Activated CD4-positive, CD25-positive, alpha-beta regulatory T cell treated with anti-CD3 and anti-CD28 coated beads, Interleukin-2, amount 50 U/mL, for 24 hours (primary cell): ENCODE measurements at places on chromosomes 4 and X.

- no peak for ATAC-seq
Observed at GRCh38 chr4:6364146-6364545, 94.5 kb downstream of the WFS1 start.

DNA sequence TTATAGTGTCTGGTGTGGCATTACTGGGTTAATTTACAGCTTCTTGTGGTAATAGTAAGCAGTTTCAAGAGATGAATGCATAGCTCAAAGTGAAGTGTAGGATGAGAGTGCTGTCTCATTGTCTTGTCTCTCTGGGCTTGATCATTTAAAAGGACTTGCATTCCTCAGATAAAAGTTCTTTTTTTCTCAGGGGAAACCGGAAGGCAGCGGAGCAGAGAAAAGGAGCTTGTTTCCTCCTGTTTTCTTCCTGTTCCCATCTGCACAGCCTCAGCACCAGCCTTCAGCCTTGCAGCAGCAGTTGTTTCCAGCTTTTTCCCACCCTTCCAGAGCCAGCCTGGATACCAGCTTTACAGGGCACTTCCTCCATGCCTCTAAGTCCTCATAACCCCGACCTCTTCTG lies 61.4 kb upstream of the LGI2 start:
- no peak for ATAC-seq

- no peak for ATAC-seq
Observed at GRCh38 chr4:740656-741282, 35.1 kb downstream of the PCGF3 start.

DNA sequence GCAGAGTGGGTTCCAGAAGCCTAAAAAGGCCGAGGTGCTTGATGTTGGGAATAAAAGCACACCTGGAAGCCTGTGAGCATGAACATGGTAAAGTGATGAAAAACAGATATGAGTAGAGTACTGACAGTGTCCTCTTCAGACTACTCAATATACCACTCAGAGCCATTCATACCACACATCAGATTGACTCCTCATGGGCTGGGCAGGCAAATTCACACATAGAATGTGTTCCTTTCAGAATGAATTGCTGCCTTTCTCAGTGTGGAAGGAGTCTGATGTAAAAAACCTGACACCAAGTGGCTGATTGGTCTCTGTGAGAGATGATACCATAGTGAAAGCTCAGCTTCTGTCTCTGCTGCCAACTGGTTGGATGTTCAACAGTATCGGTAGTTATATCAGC lies 442.7 kb downstream of the RAPGEF2 start:
- no peak for ATAC-seq

DNA sequence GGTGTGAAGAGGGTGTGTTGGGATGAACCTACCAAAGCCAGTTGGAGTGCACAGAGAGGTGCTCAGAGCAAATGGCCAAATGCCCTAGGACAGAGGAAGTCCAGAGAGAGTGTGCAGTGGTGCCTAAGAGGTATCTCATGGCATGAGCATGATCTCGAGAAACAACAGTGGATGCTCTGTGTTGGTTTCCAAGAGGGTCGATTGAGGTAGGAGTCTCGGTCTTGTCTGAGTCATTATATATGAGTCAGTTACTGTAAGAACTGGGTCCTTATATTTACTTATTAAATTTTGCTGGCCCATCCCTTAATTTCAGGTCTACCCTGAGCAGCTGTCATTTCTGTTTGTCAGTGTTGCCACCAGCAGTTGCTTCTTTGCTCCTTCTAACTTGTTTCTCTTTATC lies 86.6 kb upstream of the TMEM150C start:
- ATAC-seq = no peak

DNA sequence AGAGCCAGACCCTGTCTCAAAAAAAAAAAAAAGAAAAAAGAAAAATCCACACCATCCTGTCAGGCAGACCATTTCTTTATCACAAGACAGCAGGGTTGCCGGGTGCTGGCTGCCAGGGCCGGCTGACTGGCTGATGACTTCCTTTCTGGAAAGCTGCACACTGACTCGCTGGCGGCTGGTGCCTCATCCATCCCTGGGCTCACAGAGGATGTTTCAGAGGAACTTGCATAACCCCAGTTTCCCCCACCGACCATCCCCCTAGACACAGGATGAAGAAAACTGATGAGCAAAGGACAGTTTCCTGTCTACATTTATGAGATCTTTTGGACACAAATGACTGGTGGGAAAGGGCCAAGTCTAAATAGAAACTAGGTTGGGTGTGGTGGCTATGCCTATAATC lies 14.1 kb downstream of the HPSE start:
- no peak for ATAC-seq

GRCh38 chrX:108156934-108157466 lies 65.4 kb downstream of the ATG4A start:
- ATAC-seq = no peak

- no peak for ATAC-seq
Observed at GRCh38 chrX:42975906-42976305, 197.9 kb upstream of the PPP1R2C start.

DNA sequence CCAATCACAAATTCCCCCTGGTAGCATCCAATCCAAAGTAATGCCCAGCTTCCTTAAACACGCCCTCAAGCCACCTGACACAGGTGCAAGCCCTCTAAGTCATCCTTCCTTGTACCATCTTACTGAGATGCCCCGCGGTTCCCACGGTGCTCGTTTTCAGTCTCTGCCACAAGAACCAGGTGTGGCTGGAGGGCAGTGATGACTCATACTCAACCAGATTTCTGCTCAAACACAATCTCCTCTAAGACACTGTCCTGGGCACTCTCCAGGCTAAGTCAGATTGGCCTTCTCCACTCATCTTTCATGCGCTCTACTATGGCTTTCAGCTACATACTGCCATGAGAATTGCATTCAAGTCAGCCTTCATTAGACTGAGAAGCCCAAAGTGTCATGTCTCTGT lies 3.5 kb downstream of the SH3KBP1 start:
- peak; percentile 18 for ATAC-seq

- ATAC-seq = peak; percentile 90
Observed at GRCh38 chrX:44012484-44013096, 39.4 kb upstream of the NDP start.

- ATAC-seq = no peak
Observed at GRCh38 chrX:131837325-131837724, 185.8 kb upstream of the STK26 start.

DNA sequence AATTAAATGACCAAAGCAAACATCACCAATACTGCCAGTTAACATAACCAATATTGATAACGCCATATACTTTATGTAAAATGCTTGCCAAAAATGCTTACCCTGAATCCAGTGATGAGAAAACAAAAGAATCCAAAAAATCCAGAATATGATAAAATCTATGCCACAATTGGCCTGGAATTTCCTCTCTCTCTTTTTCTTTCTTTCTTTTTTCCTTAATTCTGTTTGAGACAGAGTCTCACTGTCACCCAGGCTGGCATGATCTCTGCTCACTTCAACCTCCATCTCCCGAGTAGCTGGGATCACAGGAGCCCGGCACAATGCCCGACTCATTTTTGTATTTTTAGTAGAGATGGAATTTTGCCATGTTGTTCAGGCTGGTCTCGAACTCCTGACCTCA lies 9.8 kb upstream of the SLC7A11 start:
- no peak for ATAC-seq

- ATAC-seq = no peak
Observed at GRCh38 chrX:9132036-9132638, 98.2 kb upstream of the FAM9B start.

DNA sequence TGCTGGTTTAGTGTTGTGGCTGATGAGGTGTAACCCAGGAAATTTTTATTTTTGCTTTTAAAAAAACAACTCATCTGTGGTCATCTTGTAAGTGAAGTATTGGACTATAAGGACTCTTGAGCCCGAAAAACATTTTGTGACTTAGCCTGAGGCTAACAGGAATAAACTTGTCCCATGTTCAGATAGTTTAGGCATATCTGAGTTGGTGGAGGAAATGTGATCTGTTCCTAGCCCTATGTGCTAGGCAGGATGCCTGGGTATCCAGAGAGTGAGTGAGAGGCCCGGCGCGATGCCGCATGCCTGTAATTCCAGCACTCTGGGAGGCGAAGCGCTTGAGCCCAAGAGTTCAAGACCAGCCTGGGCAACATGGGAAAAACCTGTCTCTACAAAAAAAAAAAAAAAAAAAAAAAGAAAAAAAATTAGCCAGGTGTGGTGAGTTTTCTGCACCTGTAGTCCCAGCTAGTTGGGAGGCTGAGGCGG lies 3.7 kb downstream of the SMS start:
- ATAC-seq = no peak

GRCh38 chr4:76535603-76536372 lies 100.8 kb downstream of the SHROOM3 start:
- no peak for ATAC-seq

DNA sequence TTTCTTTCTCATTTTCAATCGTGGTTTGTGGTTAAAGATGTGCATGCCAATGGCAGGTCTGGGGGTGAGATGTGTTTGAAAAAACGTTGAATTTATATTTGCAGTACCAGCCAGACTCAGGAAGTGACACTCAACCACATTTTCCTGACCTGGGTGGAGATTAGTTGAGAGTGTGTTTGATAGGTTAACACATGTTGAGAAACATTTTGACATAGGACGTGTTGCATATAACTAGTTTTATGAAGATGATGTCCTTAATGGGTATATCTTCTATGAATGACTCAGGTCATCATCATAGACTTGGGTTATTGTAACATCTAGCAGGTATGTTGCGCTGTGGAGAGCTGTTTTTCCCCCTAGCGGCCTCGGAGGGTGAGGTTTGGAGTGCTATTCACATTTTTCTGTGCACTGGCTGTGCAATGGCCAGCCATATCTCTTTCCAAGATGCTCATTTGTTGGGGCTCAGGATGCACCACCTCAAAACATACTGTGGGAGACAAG lies 21.7 kb upstream of the CD38 start:
- peak; percentile 88 for ATAC-seq

GRCh38 chr4:183388777-183389176 lies 55.7 kb upstream of the CDKN2AIP start:
- ATAC-seq = no peak

GRCh38 chr4:31068257-31069075 lies 348.3 kb downstream of the PCDH7 start:
- no peak for ATAC-seq

DNA sequence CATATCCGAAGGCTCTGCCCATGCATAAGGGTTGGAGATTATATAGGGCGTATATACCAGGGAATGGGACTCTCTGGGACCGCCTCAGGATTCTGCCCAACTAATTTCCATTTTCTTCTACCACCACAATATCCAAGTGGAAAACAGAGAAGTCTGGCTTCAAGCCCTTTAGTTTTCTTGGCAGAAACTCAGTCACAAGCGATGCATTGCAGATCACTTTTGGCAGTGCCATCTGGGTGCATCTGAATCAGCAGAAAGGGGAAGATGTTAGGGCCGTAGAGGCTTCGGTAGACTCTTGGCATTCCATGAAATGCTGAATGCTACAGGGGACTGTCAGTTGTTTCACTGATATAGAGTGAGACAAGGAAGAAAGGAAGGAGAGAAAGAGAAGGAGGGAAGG lies 94.1 kb upstream of the FAM9B start:
- ATAC-seq = no peak

DNA sequence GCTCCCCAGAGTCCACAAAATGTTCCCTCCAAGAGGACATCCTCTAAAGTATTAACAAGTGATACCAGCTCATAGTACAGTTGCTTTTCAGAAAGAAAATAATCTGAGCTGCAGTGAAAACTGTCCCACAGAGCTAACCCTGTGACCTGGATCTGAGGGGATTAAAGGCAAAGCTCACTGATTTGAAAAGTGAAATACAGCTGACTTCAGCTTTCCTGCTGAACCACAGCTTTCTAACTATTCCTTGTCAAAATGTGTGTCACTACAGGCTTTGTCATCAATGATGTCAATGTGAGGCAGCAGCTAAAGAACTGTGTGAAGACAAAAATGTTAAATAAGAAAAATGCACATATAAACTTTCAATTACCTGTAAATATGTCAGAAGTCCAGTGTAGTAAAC lies 36.9 kb downstream of the DCHS2 start:
- no peak for ATAC-seq

- ATAC-seq = no peak
Observed at GRCh38 chrX:118250445-118250844, 95.5 kb upstream of the WDR44 start.

GRCh38 chr4:189202182-189202868 lies 738.3 kb upstream of the FRG1 start:
- no peak for ATAC-seq

DNA sequence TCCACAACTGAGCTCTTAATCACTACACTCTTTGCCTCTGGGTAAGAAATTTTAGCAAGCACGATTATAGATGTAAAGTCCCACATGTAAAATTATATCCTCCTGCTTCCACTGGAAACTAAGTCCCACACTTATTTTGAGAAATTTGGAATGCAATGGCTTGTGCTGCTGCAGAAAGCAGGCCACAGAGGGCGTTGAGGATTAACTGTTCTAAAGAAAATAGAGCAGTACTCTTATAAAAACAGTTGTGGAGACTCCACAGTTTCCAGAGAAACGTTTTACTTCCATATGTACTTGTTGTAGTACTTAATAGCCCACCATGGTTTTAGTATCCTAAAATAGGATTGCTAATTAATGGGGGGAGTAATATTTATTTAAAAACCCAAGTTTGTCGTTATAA lies 1.7 kb upstream of the CENPC start:
- ATAC-seq = no peak

GRCh38 chr4:80008351-80008750 lies 64.7 kb downstream of the ANTXR2 start:
- no peak for ATAC-seq

DNA sequence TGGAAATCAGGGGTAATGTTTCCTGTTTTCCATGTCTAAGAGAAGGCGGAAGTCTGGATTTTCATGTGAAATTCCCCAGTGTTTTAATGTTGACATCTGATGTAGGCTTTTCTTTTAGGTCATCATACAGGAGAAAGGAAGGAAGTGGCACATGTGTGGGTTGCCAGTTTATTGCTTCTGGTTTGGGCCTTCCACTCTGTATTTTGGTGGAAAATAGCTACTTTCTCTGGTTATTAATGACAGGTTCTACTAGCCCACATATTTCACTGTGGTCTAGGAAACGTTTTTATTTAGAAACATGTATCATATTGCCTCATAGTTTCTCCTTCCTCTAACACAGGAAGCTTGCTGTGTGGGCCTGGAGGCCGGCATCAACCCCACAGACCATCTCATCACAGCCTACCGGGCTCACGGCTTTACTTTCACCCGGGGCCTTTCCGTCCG lies 7.2 kb downstream of the PDHA1 start:
- ATAC-seq = no peak

- ATAC-seq = no peak
Observed at GRCh38 chr4:140111256-140111655, 42.7 kb downstream of the MAML3 start.

DNA sequence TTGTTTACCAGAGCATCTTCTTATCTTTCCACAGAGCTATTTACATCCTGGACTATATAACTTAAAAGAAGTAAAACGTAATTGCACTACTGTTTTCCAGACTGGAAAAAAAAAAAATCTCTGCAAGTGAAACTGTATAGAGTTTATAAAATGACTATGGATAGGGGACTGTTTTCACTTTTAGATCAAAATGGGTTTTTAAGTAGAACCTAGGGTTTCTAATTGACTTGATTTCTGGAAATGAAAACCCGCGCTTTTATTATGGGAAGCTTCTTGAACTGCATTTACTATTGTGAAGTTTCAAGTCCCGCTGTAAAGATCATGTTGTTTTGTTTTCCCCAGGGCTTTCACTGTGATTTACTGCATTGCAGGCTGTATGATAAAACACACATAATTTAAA lies 162.7 kb downstream of the STIM2 start:
- ATAC-seq = no peak
